ENCODE measurements at places on chromosomes 2 and 18.

GRCh38 chr2:160703648-160704585 lies 210.3 kb upstream of the RBMS1 start:
- peak; percentile 77 for DNase-seq

DNA sequence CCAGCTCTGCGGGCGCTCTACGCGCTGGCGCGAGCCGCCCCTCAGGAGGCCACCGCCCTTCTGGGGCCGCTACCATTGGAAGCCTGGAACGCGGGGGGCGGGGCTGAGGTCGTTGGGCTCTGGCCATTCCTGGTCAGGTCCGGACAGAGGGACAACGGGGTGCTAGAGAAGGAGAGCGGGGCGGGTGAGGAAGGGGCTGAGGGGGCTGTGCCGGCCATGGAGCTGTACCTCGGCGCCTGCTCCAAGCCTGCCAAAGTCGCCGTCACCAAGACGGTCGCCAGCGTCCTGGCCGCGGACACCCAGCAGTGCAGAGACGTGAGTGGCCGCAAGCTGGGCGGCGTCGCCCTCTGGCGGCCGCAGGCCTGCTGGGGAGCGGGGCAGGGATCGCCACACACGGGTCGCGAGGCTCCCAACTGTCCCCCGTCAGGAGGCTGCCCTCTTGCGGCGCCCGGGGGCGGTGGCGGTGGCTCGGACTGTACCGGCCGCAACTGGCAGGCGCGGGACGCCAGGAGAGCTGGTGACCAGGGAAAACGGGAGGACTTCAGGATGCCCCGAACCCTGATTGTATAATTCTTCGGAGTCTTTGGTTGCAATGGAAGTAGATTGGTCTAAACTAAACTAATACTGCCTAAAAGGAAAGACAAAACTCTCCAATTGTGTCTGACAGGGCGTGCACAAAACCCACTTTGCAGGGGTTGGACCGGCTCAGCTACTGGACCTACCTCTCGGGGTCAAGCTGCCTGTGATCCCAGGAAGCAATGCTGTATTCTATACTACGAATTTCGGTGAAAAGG lies at the start of gene FSIP2:
FSIP2 (plus strand) TSS at position 126 of the 794 bp plus-strand sequence; CDS start at position 217, 91 bp downstream.
- DNase-seq: no peak

DNA sequence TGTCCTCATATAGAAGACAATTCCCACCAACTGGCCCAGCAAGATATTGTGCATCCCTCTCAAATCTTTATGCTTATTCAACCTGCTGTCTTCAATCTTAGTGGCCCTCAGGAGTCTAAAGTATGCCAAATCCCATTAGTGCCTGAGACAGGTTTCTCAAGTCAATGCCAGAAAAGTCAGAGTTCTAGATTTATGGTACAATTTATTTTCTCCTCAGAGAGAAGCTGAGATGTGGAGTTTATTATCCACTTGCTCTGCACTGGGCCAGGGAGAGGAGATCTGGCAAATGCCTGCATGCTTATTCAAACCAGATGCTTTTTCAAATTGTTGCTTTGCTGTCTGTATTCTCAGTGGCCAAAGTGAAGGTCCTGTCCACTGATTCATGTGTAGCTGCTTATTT lies 825.2 kb downstream of the METTL4 start:
- no peak for DNase-seq

DNA sequence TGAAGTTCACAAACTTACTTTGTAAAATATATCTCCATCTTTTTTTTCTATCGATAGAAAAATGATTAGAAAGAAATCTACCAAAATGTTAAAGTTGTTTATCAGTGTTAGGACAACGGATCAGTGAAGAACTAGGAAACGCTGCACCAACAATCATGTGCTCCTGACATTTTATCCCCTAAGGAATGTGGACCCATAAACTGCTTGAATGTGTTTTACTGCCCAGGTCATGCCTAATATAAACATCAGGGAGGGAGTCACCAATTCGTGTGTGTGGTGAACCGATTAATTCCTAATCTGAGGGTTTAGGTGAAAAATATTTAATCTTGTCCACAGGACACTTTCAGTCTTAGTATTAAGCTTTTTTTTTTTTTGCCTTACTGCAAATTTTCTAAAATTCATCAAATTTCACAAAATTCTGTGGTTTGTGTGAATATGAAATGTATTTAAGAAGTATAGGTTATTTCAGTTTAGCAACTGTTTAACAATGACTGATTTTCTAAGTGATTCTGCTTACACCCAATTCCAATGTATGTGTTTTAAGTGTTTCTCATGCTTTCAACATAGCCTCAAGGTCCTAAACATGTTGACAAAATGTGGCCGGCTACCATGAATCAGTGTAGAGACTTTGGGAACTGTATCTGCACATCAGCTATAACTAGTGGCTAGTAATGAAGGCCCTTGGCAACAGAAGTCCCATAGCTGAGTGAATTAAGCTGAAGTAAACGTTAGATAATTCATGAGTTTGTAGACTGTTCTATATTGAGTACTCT lies 11.1 kb upstream of the KIDINS220 start:
- no peak for DNase-seq

- no peak for DNase-seq
Observed at GRCh38 chr2:10844097-10844496, 31.5 kb upstream of the PDIA6 start.

DNA sequence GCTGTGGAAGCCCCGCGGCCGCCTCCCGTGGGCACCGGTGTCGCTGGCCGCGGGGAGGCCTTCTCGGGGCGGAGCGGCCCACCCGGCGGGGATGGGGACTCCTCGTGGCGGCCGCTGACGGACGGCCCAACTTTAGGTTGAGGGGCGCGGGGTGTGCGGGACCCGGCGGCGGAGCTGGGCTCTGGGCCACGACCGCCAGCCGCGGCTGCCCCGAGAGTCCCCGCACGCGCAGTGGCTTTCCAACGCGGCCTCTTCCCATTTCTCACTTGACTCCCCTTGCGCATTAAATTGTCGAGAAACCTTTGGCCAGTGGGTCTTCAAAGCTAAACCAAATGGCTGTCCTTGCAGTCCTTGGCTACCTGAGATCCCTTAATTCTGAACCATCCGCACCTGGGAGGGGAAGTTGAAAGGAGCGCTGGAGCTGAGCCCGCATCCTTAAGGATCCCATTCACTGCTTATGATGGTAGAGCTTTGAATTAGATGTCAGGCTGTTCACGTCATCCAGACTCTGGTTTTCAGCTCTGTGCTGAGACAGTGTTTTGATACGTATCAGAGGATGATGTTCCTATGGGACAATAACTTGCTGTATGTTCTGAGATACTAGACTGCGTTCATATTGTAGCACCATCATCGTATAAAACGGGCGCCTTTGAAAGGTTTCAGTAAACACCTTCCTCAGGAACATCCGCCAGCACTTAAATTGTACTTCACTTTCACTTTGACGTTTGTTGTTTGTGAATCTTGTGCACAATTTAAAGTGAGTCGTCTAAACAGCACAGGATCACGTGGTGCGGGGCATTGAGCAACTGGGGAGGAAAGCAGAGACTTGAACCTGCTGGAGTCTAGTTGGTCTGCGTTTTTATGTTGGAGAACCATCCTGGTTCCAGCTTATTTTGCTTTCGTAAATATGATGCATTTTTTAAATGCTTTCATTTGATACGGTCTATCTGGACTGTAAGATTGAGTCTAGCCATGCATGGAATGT lies 874 bp downstream of the CLIP4 start:
- DNase-seq: peak; percentile 75

GRCh38 chr2:151729837-151730236 lies 4.4 kb downstream of the NEB start:
- DNase-seq: no peak

- DNase-seq: peak; percentile 82
Observed at GRCh38 chr2:211930331-211930730, 608.3 kb downstream of the ERBB4 start.

GRCh38 chr2:28263690-28264089 lies 129.0 kb upstream of the FOSL2 start:
- no peak for DNase-seq

- DNase-seq: no peak
Observed at GRCh38 chr2:118554616-118555015, 292.8 kb downstream of the EN1 start.

DNA sequence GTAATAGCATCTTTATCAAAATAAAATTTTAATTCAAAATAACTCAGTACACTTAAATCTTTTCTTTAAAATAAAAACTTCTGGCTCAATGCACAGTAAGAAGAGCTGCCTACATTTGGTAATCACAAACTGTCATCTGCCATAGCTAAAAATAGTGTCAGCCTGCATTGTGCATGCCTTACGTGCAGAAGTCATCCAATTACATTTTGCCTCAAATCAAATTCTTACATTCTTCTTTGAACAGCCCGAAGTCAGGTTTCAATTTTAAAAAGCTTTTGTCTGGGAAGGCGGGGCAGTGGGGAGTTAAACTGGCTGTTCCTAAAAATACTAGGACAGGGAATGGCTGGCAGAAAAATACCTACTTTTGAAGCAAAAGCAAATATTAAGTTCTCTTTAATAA lies 51.1 kb downstream of the RTN4 start:
- peak; percentile 35 for DNase-seq

GRCh38 chr2:85753035-85753524 lies 711 bp upstream of the ATOH8 start:
- no peak for DNase-seq

- no peak for DNase-seq
Observed at GRCh38 chr2:199983534-199983933, 28.2 kb downstream of the MAIP1 start.

DNA sequence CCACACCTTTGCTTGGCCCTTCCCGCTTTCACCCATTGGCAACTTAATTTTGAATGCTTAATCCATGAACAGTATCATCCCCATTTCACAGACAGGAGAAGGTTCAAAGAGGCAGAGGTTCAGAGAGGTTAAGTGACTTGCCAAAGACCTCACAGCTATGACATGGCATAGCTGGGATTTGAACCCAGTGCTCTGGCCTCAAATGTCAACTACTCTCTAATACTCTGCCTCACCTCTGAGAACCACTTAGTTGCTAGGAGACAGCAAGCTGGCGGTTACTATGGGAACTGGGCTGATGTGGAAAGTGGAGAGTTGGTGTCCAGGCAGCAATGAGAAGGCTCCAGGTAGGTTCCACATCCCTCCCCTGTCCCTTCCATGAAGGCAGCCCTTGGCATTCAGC lies 15.8 kb upstream of the PRSS56 start:
- DNase-seq: no peak

- DNase-seq: no peak
Observed at GRCh38 chr2:47359375-47359868, 43.5 kb upstream of the MSH2 start.

- DNase-seq: no peak
Observed at GRCh38 chr2:47009253-47009767, 93.7 kb upstream of the MCFD2 start.

DNA sequence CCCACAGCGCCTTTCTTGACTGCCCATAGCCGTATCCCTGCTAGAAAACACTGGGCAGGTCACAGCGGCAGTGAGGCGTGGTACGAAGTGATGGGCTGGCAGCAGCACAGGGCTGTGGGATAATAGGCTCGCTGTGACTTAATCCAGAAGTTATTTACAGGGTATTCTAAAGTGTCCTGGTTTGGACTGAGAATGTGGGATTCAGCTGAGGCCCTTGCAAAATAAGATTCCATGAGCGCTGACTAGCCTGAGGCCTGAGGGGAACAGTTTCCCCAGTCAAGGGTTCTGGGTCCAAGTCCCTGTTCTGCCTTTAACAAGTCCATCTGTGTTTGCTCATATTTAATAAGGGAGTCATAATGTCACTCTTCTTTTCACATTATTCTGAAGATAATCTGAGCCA lies 34.6 kb downstream of the SETBP1 start:
- DNase-seq: no peak

DNA sequence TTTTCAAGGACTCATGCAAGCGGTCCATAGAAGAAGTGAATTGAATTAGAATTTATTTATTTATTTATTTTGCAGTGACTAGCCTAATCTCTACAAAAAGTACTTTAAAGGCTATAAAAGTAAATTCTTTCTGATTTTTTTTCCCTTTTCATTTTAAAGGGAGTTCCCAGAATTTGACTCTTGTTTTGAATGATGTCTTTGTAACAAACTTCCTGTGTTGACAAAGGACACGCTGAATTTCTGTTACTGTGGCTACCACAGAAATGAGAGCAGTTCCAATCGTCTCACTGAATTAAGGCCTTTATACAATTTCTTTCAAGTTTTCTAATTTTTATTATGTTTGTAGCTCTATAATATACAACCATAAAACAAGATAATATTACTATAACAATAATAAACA lies 46.3 kb upstream of the LPIN2 start:
- no peak for DNase-seq

- DNase-seq: no peak
Observed at GRCh38 chr2:39390216-39390615, 46.9 kb downstream of the MAP4K3 start.

GRCh38 chr18:60202708-60203107 lies 169.9 kb downstream of the MC4R start:
- no peak for DNase-seq

DNA sequence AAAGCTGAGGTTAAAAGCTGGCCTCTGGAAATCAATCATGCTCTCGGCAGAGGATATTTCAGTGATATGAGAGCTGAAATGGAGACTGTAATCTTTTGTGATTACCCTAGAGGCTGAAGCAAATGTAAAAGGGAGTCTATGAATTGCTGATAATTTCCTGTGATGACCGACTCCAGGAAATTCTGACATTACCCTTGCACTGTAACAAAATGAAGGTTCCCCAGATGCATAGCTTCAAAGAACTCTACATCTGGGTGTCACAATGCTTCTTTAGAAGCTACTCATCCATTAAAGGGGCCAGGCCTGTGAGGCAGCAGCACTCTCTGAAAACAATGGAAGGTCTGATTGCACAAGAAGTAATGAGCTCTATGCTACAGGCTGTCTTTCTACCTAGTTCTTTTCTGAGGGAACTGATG lies 268.2 kb upstream of the SESTD1 start:
- DNase-seq: no peak

- DNase-seq: no peak
Observed at GRCh38 chr18:30988440-30988839, 54.1 kb downstream of the DSC3 start.

GRCh38 chr2:214203744-214204289 lies 207.0 kb upstream of the VWC2L start:
- DNase-seq: no peak

DNA sequence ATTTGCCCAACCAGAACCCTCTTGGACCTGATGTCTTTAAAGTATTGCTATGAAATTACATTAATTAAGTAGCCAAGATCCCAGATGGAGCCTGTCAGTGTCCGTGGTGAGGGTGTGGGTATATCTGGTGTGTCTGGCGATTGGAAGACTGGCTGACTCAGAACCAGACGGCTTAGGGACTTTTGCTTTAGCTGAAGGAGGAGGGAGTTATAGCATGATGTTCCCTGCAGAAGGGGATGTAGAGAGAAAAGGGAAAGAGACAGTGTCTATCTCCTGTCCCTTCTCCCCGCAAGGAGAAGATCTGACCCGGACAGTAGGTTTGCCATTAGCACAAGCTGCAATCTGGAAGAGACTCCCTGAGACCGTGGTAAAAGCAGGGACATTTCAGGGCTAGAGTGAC lies 60.6 kb downstream of the POU3F3 start:
- no peak for DNase-seq

- DNase-seq: peak; percentile 73
Observed at GRCh38 chr2:216777637-216778273, 82.1 kb downstream of the TNP1 start.

DNA sequence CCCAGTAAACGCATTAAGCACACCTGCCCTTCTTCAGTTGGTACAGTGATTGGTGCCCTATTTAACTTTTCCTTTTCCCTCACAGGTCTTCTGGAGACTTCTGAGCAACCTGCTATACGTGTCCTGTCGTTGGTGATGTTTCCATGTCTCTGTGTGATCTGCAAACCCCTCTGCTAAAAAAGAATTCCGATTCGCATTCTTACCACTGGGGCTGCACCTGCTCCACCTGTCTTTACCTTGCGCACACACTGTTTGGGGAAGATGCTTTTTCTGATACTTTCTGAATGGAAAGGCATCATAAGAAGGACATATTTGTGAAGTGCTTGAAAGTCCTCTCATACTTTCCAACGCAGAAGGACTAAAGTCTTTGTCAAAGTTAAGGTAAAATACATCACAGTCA lies 323.9 kb upstream of the SOX11 start:
- no peak for DNase-seq

Data from Jurkat, Clone E6-1 (cell line).